Osteoblast (primary cell): ENCODE measurements at places on chromosomes 11 and 22. TPM values are rescaled to one million over a fixed set of nuclear protein-coding genes. Genes with fewer than 3 reads are reported as not detected.

DNA sequence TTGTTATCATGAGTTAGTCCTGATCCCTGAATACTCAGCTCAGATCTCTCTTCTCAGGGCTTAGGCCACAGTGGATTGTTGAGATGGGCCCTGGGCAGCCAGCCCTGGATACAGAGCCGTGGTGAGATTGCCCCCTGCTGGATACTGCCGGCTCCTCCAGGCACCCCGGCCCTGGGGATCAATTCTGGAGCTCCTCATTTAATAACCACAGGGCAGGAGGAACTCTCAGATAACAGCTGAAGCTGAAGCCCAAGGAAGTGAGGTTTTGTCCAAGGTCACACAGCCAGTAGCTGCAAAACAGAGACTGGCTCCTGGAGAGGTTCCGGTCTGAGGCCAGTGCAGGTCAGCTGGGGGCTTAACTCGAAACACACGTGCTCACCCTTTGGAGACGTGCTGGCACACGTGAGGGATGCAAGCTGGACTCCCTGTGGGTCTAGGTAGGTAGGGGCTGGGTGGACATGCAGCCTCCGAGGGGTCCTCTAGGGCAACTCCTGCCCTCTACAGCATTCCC is 16.0 kb downstream of the USH1C start:
- peaks cover 34% of the 10 kb centered on the region for H3K27me3 ChIP-seq
- no peak overlapping the region for H3K4me3 ChIP-seq
- no peaks in the 10 kb centered on the region for H3K36me3 ChIP-seq
- peak; percentile 96 for DNase-seq

- peaks cover 23% of the 10 kb centered on the region for H3K4me1 ChIP-seq
- DNase-seq: no peak
- peak overlapping the region; percentile 54 for H3K27ac ChIP-seq
- H3K27me3 ChIP-seq: no peaks in the 10 kb centered on the region
- H3K36me3 ChIP-seq: peaks cover 42% of the 10 kb centered on the region
Observed at GRCh38 chr11:47234669-47235100, 13.9 kb downstream of the ACP2 start.

- H3K36me3 ChIP-seq: no peaks in the 10 kb centered on the region
- peaks cover 9% of the 10 kb centered on the region for H3K4me1 ChIP-seq
- DNase-seq: no peak
- no peak overlapping the region for H3K4me3 ChIP-seq
Observed at GRCh38 chr11:18752502-18752901, 26.5 kb upstream of the IGSF22 start.

DNA sequence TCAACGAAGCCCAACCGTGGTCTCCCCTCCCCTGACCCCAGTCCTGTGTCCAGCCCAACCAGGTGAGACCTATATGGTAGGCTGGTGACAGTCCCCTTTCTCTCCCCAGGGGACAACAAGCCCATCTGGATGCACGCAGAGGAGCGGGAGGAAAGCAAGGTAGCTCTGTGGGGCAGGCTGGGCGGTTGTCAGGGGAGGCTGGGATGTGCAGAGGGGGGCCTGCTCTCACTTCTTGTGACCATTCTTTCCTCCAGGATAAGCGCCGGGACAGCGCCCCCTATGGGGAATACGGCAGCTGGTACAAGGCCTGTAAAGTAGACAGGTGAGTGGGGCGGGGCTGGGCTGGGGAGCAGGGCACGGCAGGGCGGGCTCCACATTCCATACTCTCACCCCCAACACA is 3.5 kb upstream of the RAB1B start:
- peaks cover 21% of the 10 kb centered on the region for H3K4me1 ChIP-seq
- H3K36me3 ChIP-seq: peaks cover 36% of the 10 kb centered on the region
- H3K4me3 ChIP-seq: no peak overlapping the region

GRCh38 chr11:121557348-121557747 is 104.6 kb upstream of the SORL1-AS1 start:
- no peaks in the 10 kb centered on the region for H3K4me1 ChIP-seq
- no peak overlapping the region for H3K4me3 ChIP-seq
- DNase-seq: no peak
- no peak overlapping the region for H3K27ac ChIP-seq
- H3K36me3 ChIP-seq: no peaks in the 10 kb centered on the region

- no peak overlapping the region for H3K27ac ChIP-seq
- H3K27me3 ChIP-seq: no peaks in the 10 kb centered on the region
- H3K4me1 ChIP-seq: no peaks in the 10 kb centered on the region
Observed at GRCh38 chr11:36763187-36763586, 165.2 kb upstream of the RAG2 start.

DNA sequence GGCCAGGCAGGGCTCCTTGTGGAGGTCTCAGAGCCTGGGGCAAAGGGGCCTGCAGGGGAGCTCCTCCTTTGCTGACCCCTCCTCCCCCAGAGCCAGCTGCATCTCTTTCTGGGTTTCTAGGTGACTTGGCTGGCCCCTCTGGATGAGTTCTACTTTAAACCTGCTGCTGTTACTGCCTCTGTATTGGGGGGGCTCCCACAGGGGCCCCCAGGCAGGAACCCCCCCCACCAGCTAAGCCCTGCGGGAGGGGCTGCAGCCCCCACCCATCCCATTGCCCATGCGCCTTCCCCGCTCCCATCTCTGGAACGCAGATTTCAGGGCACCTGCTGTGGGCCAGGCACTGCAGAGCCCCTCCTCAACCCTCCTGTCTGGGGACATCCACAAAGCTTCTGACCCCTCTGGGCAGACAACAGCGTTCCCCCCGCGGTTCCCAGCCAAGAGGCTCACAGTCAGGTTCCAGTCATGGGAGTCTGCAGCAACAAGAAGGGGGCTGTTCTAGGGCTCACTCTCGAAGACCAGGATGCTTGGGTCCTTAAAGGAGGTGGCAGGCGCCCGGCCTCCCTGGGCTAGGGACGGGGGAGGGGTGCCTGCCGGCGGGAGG is 815 bp upstream of the PLCB3 start:
- peak; percentile 95 for DNase-seq
- H3K36me3 ChIP-seq: peaks cover 8% of the 10 kb centered on the region
- H3K4me1 ChIP-seq: peaks cover 12% of the 10 kb centered on the region
- no peak overlapping the region for H3K27ac ChIP-seq
- peak overlapping the region; percentile 91 for H3K4me3 ChIP-seq

GRCh38 chr11:61011229-61011870 is 39.9 kb downstream of the CD6 start:
- DNase-seq: peak; percentile 86
- H3K4me1 ChIP-seq: no peaks in the 10 kb centered on the region
- no peak overlapping the region for H3K4me3 ChIP-seq
- no peak overlapping the region for H3K27ac ChIP-seq

DNA sequence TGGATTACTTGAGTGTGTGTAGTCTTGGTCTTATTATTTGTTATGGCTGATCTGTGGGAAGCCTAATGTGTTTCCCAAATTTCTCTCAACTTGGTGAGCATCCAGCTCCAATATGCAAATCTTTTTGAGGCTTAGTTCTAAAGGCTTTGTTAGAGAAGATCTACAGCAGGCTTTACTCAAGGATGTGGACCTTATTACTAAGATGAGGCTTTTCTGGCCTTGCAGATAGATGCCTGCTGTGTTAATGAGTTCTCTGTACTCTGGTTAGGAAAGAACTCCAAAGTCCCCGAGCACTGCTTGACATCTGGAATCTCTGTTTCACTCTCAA is 24.1 kb downstream of the MYEOV start:
- no peaks in the 10 kb centered on the region for H3K27me3 ChIP-seq
- H3K4me3 ChIP-seq: no peak overlapping the region
- H3K27ac ChIP-seq: peak overlapping the region; percentile 67
- peaks cover 55% of the 10 kb centered on the region for H3K4me1 ChIP-seq

- no peaks in the 10 kb centered on the region for H3K27me3 ChIP-seq
- H3K4me1 ChIP-seq: no peaks in the 10 kb centered on the region
- no peak for DNase-seq
- H3K4me3 ChIP-seq: no peak overlapping the region
- no peak overlapping the region for H3K27ac ChIP-seq
Observed at GRCh38 chr22:18888115-18888514, 18.0 kb upstream of the DGCR6 start.

DNA sequence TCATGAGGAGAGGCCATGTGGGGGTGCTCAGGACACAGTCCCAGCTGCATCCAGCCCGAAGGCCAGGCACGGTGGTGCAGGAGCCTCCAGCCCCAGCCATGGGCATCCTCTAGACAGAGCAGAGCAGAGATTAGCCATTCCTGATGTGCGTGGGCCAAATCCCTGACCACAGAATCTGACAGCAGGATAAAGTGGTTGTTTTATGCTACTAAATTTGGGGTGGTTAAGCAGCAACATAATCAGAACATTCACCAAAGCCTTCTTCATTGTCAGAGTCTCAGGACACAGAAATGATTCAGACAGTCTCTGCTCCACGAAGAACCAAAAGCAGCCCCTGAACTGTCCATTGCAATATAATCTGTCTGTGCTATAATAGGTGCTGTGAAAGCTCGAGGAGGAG is 19.7 kb downstream of the RASD2 start:
- H3K36me3 ChIP-seq: no peaks in the 10 kb centered on the region
- H3K4me1 ChIP-seq: peaks cover 32% of the 10 kb centered on the region
- no peak overlapping the region for H3K27ac ChIP-seq
- DNase-seq: peak; percentile 77
- peaks cover 8% of the 10 kb centered on the region for H3K27me3 ChIP-seq
- H3K4me3 ChIP-seq: no peak overlapping the region

DNA sequence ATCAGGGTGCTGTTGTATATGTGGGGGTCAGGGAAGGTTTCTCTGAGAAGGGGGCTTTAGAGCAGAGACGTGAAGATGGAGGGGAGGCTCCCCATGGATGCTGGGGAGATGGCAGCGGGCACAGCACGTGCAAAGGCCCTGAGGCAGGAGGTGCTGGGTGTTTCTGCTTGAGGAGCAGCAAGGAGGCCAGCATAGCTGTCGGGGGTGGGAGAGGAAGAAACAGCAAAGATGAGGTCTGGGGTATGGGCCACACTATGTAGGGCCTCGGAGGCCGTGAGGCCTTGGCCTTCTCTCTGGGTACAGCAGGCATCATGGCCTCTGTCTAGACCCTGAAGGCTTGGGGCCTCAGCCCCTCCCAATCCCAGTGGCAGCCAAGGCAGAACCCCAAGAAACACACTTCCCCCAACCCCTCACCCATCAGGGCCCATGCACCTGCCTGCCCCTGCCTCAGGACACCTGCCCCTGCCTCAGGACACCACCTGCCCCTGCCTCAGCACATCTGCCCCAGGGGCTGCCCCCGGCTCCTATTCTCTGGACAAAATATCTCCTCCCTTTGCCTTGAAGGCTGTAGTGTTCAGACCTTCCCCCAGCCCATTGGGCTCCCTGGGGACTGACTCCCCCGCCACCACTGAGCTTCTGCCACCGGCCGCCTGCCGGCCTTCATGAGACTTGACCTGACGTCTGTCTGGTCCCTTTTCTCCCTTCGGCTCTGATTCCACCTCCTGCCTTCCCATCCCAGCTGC is 6.2 kb downstream of the ALDH3B1 start:
- H3K27ac ChIP-seq: no peak overlapping the region
- H3K27me3 ChIP-seq: no peaks in the 10 kb centered on the region
- H3K4me3 ChIP-seq: no peak overlapping the region
- peaks cover 5% of the 10 kb centered on the region for H3K36me3 ChIP-seq
- no peak for DNase-seq

DNA sequence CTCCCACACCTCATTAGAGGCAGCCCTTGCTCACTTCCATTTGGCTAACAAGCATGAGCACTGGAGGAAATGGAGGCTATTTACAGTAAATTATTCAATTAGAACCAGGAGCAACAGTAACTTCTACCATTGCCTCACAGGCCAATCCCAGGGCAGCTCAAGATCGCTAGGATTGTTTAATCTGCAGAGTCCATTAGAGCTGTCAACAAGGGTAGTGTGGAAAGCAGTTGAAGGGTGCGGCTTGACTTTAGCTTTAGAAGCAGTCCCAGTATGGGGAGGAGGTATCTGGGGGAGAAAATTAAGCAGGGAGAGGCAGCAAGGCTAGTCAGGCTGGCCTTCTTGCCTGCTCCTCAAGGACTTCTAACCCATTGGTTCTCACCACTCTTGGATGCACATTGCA is 38.3 kb upstream of the CYP2R1 start:
- no peaks in the 10 kb centered on the region for H3K36me3 ChIP-seq
- H3K27ac ChIP-seq: no peak overlapping the region
- H3K4me1 ChIP-seq: no peaks in the 10 kb centered on the region
- peaks cover 4% of the 10 kb centered on the region for H3K27me3 ChIP-seq
- H3K4me3 ChIP-seq: no peak overlapping the region
- DNase-seq: no peak

- H3K36me3 ChIP-seq: no peaks in the 10 kb centered on the region
- H3K4me3 ChIP-seq: no peak overlapping the region
- no peak overlapping the region for H3K27ac ChIP-seq
Observed at GRCh38 chr11:57180081-57180561, 1.6 kb upstream of the LRRC55 start.

- peaks cover 8% of the 10 kb centered on the region for H3K36me3 ChIP-seq
- no peak overlapping the region for H3K4me3 ChIP-seq
Observed at GRCh38 chr11:73388265-73389133, 12.3 kb downstream of the RELT start.

- H3K36me3 ChIP-seq: no peaks in the 10 kb centered on the region
- H3K4me3 ChIP-seq: no peak overlapping the region
- no peak overlapping the region for H3K27ac ChIP-seq
- peaks cover 9% of the 10 kb centered on the region for H3K4me1 ChIP-seq
- no peaks in the 10 kb centered on the region for H3K27me3 ChIP-seq
- DNase-seq: no peak
Observed at GRCh38 chr11:128232588-128232987, 354.8 kb downstream of the ETS1 start.

DNA sequence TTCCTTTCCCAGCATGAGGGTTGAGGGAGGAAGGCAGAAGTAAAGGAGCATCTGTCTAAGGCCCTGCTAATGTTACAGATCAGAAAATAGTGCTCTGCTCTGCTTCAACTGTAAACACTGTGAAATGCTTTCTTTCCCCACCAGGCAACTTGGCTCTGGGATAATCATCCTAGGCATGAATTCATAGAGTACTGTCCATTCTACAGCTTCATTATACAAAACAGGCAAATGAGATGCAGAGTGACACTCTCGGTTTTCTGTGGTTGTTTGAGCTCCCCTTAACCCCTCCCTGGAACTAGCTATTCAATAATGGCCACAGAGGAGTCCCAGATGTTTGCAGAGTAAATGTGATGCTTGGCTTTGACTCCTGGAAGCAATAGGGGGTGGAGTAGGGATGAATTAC is 184.3 kb upstream of the CTSC start:
- no peaks in the 10 kb centered on the region for H3K27me3 ChIP-seq
- H3K4me1 ChIP-seq: peaks cover 25% of the 10 kb centered on the region
- no peaks in the 10 kb centered on the region for H3K36me3 ChIP-seq
- no peak overlapping the region for H3K4me3 ChIP-seq

- DNase-seq: peak; percentile 15
- H3K36me3 ChIP-seq: no peaks in the 10 kb centered on the region
- H3K4me3 ChIP-seq: no peak overlapping the region
- peaks cover 15% of the 10 kb centered on the region for H3K4me1 ChIP-seq
- peaks cover 12% of the 10 kb centered on the region for H3K27me3 ChIP-seq
Observed at GRCh38 chr22:24519496-24519895, 24.4 kb downstream of the UPB1 start.

DNA sequence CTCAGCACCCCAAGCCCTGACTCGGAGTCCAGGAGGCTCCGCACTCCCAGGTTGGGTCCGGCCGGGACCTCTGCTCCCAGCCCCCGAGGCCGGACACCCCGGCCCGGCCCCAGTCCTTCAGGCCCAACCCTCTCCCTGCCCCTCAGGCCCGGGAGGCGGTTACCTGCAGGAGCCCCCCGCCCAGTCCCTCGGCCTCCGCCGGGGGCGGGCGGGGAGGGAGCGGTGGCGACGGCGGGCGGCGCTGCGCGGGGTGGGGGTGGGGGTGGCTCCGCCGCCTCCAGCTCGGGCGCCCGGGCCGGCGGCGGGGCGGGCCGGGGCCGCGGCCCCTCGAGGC is 310 bp downstream of the TCF20 start:
- peaks cover 6% of the 10 kb centered on the region for H3K4me1 ChIP-seq
- peaks cover 3% of the 10 kb centered on the region for H3K36me3 ChIP-seq
- DNase-seq: no peak

Gene APOA4
- not detected in 2 replicates for total RNA-seq

Gene TH
- total RNA-seq: under 0.01 TPM in 1 of 2 replicates, not detected in the other

Gene SLC22A8
- total RNA-seq: not detected in 2 replicates

Gene NAV2
- 8.7 and 12.4 TPM in 2 replicates for total RNA-seq

Gene LARGE1
- total RNA-seq: 22.8 and 23.6 TPM in 2 replicates

Gene C22orf42
- total RNA-seq: not detected in 2 replicates
